ENCODE measurements at places on chromosomes 12 and 14.

DNA sequence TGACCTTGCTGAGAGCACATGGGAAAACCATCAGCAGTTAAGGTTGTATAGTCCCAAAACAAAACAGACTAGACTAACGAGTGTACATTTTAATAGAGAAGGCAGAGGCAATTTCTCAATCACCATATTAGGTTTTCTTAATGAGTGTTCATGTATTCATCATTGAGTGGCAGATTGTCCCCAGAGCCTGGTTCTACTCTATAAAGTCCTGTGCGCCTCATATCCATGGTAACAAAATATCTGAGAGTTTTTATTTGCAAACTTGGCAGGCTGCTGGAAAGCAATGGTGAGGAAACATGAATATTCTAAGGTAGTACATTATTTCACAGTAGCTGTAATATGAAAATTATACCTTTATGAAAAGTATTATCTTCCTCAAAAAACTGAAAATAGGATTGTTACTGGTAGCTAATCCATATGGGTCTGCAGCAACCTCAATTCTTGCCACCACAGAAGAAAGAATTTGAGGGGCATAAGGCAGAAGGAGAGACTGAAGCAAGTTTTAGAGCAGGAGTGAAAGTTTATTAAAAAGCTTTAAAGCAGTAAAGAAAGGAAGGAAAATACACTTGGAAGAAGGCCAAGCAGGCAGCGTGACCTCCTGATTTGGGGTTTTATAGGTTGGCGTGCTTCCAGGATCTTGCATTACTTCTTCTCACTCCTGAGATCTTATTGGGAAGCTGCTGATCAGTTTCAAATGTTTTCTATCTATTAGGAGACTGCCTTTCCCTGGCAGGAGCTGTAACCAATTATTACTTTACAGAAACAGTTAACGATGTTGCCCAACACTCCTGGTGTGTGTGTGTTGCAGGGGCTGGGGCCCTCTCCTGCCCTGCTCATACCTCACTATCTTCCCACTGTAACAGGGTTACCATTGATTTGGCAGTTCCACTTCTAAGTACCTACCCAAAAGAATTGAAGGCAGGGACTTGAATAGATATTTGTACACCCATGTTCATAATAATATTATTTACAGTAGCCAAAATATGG lies 154.0 kb upstream of the NUDT4 start:
- DNase-seq = no peak

- peak; percentile 37 for DNase-seq
These were observed 123.5 kb downstream of the CAPZA3 start for GRCh38 chr12:18861287-18861858.

DNA sequence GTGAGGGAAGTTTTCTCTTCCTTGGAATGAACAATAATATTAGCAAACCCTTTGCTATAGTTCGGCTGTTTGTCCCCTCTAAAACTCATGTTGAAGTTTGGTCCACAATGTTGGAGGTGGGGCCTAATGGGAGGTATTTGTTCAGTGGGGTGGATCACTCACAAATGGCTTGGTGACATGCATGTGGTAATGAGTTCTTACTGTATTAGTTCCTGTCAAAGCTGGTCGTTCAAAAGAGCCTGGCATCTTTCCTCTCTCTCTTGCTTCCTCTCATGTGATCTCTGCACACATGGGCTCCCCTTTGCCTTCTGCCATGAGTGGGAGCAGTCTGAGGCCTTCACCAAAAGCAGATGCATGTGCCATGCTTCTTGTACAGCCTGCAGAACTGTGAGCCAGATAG lies 13.1 kb upstream of the PPP4R4 start:
- DNase-seq = no peak

- no peak for DNase-seq
These were observed 1.3 kb upstream of the TRIP11 start for GRCh38 chr14:92041203-92041602.

- DNase-seq = no peak
These were observed 165.5 kb downstream of the ANO6 start for GRCh38 chr12:45381351-45381750.

DNA sequence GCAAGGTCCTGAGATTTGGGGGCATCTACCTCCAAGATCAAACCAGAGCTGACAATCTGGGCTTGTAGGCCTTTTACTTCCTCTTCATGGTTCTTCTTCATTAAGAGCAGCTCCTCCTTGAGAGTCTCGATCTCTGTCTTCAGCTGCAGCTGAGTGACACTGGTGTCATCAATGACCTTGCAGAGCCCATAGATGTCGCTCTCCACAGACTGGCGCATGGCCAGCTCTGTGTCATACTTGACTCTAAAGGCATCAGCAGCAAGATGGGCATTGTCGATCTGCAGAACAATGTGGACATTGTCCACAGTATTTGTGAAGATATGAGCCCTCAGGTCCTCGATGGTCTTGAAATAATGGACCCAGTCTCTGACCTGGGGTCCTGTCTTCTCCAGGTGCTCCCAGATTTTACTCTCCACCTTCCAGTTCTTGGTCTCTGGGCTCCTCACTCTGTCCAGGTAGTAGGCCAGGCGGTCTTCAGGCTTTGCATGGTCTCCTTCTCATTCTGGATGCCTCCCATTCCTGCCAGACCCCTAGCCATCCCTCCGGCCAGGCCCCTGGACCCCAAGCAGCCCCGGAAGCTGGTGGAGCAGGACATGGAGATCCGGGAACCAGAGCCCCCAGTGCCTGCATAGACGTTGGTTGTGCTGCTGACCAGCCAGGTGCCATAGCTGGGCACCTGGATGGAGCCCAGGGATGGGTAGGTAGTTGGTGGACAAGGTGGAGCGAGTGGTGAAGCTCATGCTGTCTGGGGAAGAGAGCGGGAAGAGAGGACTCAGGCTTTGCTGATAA lies 141.0 kb downstream of the MSRB3 start:
- no peak for DNase-seq

GRCh38 chr14:20578325-20578724 lies 9.5 kb downstream of the RNASE11 start:
- DNase-seq = no peak

- no peak for DNase-seq
These were observed 155.3 kb upstream of the ATP2B1 start for GRCh38 chr12:89863968-89864367.

GRCh38 chr12:32549675-32550079 lies 129.4 kb upstream of the DNM1L start:
- DNase-seq = no peak

DNA sequence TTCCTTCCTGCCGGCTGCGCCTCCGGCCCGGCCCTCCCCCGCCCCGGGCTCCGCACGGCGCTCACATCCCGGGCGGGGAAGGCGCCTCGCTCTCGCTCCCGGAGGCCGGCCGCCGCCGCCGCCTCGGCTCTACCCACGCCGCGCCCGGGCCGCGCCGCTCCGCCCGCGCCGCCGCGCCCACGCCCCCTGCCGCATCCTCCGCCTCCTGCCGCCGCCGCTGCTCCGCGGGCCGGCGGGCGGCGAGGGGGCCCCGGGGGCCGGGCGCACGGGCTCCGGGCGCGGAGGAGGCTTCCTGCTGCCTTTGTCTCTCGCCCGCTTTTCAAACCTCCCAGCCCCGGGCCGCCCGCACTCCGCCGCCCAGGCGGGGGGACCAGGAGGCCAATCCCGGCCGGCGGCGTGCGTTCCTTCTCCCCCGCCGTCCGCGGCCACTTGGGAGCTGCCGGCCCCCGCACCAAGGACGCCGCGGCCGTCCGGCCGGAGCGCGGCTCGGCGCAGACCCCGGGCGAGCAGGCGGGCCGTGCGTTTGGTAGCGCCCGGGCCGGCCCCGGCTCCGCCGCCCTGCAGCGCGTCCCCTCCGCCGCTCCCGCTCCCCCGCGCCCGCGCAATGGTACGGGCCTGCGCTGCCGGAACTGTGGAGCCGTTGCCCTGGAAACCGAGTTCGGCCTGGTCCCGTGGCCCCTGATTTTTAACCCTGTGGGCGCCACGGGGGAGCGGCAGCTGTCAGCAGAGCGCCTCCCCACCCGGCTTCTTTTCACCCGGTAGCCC lies at the start of gene FBXL14:
Gene FBXL14 (minus strand): TSS at position 321 of the 765 bp plus-strand sequence. CDS start 515 bp downstream, outside the sequence.
- DNase-seq = peak; percentile 88

DNA sequence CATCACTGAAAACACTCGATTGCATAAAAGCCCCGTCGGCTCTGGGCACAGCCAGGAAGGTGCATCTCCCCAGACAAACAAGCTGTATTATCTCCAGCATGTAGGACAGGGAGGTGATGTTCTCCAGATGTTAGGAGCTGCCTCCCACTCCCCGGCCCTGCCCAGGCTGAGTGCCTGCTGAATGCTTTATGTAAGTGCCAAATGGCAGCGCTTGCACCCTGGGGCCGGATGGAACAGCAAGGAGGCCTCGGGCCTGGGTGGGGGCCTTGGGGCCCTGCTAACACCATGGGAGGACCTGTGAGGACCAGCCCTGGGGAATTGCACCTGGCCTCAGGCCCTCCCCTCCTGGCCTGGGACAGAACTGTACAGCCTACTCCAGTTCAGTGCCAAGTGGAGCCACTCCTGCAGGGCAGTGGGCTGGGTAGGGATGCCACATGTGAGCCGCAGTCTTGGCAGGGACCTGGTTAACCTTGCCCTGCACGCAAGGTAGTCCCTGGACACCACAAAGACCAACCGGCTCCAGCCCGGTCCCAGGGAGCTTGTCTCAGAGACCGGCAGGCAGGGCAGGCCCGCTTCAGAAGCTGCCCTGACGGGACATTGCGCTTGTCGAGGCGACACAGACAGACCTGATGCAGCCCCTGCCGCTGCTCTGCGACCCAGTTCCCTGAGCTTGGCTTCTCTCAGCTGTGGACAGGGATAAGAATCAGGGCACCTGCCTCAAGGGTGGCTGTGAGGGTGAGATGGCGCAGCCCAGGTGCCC lies 35.3 kb upstream of the PPP1R13B start:
- peak; percentile 49 for DNase-seq

- no peak for DNase-seq
These were observed 86.1 kb downstream of the NCOR2 start for GRCh38 chr12:124481257-124481750.

DNA sequence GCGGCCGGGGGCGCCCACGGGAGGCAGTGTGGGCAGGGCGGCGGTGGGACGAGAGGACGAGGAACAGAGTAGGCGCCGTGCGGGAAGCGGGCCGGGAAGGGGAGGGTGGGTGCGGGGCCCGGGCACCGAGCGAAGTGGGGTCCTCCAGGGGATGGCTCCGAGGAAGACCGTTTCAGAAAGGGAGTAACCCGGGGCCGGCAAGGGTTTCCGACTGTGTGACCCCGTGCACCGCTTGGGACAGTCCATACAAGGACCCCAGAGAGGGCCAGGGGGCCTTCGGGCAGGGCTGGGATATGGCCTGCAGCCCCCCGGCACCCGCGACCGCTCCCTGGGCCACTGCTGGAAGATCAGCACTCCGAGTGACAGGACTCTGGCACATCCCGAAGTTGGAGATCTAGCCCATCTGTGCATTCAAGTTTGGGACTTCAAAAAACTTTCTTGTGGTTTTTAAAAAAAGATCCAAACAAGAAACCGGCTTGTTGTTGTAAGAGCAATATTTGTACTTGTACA lies 448 bp downstream of the TSPAN9 start:
- no peak for DNase-seq

DNA sequence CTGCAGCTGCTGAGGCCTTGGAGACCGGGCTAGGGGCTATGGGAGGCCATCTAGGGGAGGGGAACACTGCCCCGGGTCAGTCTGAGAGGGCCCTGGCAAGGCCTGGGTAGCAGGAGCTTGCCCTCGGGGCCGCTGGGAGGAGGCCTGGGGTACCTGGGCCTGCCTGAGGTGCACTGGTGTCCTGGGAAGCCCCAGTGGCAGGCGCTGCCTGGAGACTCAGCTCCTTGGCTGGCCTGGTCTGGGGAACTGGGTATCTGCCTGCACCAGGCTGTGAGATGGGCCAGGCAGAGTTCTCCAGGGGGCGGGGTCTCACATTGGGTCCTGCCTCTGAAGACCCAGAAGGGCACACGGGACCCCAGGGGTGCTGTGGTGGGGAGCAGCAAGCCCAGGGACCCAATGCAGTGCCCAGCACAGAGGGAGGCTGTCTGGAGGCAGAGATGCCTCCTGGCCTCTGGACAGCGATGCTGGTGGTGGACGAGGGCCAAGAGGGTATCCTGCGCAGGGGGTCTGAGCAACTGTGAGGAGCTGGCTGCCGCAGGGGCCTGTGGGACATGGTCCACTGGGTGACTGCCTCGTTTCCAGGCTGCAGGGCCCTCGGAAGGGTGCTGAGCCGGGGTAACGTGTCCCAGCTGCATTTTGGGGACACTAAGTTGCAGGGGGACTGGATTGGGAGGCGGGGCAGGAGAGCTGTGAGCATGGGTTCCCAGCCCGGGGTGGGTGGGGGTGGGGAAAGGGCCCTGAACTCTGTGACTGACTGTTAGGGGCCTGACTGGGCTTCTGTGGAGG lies 7.4 kb upstream of the MTA1 start:
- DNase-seq = no peak

- DNase-seq = peak; percentile 6
These were observed 27.6 kb downstream of the PMCH start for GRCh38 chr12:102169922-102170621.

DNA sequence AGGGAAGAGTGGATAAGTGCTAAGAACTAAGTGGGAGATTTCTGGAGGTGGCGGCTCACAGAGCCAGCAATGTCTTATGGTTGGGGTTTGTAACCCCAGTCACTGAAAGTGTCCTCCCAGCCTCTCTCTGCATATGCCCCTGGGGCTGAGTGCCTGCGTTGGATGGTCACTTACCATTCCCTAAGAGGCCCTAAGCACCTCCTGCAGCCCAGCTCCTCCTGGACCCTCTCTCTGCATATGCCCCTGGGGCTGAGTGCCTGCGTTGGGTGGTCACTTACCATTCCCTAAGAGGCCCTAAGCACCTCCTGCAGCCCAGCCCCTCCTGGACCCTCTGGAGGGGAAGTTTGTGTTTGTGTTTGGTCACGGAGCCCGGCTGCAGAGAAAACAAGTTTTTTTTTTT lies 425.8 kb downstream of the TMEM121 start:
- no peak for DNase-seq

GRCh38 chr14:54470701-54471100 lies 18.1 kb downstream of the GMFB start:
- no peak for DNase-seq

DNA sequence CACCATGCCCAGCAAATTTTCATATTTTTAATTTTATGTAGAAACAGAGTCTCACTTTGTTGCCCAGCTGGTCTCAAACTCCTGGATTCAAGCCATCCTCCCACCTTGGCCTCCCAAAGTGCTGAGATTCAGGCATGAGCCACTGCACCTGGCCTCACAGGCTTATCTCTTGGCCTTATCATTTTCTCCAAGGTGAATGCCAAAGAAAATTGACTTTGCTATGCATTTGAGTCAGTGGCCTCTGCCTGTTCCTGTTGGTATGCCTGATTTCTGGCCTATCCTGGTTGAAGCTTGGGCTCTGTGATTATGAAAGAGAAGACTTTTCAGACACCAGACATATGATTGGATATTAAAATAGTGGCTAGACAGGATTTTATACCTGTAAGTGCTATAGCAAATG lies 34.2 kb downstream of the MANSC1 start:
- DNase-seq = no peak

DNA sequence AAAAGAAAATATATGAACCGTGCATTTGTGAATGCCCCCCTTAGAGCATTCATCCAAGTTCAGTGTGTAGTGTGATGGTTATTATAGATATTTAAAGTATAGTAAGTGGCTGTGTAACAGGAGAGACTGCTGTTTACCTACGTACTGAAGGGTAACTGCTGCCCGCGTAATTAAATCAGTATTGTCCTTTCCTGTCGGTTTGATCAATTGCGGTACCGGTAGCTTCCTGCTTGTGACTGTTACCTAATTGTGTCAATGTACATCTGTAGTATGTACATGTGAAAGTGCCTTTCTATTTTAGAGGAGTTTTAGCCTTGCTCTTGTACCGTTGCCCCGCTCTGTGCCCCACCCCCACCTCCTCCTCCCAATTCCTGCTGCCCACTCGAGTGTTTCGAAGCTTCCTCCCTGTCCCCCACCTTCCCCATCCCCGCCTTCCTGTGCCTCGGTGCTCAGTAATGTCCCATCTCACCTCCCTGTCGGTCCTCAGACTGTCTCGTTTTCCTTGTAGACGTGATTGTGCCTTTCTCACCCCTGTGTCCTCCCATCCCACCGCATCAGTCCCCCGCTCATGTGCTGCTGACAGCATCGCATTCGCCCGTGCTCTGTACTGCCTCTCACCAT lies 75.0 kb downstream of the KICS2 start:
- DNase-seq = no peak

All from SK-N-DZ (cell line).